ENCODE measurements at places on chromosomes 3 and 15.

GRCh38 chr3:79012530-79012913 is 755.3 kb downstream of the ROBO1 start:
- DNase-seq = no peak

DNA sequence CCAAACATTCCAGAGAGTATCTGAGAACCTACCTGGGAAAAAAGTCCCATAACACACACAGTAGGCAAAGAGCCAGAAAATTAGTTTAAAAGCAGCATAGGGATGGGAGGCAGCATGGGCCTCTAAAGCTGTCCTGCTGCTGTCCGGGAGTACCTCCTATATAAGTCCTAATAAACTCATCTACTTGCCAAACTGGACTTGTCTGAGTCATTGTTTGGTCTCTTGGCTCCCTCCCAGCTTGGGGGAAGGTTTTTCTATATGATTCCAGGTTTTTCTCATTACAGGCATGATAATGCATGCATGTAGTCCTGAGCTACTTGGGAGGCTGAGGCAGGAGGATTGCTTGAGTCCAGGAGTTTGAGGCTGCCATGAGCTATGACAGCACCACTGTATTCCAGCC is 17.5 kb upstream of the HACD2 start:
- DNase-seq = no peak

DNA sequence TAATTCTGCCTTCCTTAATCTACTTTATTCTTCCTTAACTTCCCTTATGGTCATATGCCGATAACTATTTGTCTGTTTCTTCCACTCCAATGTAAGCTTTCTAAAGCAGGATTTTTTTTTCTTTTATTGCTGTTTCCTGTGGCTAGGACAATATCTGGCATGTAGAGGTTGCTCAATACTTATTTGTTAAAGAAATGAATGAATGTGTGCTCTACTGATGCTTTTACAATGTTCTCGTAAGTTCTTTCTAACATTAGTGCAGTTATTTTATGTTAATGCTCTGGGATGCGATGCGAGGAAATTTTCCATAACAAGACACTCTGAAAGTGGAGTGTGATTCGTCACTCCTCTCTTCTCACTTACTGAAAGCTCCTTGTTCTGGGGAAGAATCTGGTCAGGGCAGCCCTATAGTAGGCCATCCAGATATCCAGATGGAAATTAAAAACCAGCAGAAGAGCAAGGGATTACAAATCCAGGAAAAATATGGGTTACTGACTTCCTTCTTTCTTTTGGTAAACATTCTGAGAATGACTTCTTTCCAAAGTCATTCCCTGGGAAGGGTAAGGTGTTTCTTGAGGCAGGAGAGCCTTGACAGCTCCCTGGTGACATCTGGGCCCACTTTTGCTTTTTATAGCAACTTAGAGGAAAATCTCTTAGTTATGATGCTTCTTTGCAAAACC is 420.4 kb downstream of the PDCD6IP start:
- DNase-seq = no peak

GRCh38 chr15:39511916-39512260 is 69.0 kb upstream of the THBS1 start:
- DNase-seq = no peak

- DNase-seq = no peak
Observed at GRCh38 chr3:23944007-23944783, 891 bp upstream of the NR1D2 start.

DNA sequence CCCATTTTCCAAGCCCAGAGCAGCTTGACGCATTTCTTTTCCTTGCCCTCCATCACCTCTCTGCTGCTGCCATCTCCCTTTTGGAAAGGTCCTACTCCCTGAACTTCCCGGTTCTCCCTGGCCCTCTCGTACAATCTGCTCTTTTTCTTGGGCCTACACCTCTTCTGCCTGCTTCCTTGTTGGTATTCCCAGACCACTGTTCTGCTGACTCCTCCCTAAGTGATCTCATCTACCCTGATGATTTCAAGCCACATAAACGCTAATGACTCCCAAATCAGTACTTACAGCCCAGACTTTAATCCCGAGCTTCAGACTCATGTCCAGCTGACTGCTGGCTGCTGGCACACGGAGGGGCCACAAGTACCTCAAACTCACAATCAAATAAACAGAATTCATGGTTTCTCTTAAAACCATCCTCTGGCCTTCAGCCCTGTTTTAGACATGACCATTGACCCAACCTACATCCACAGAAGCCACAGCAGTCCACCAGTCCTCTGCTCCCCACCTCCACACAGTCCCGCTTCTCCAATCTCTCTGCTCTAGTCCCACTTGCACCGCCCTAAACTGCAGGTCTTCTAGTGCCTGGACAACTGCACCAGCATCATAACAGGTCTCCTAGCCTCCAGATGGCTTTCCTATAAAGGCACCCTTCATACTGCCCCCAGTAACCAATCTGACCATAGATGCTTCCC is 57.6 kb downstream of the AAGAB start:
- DNase-seq = no peak

DNA sequence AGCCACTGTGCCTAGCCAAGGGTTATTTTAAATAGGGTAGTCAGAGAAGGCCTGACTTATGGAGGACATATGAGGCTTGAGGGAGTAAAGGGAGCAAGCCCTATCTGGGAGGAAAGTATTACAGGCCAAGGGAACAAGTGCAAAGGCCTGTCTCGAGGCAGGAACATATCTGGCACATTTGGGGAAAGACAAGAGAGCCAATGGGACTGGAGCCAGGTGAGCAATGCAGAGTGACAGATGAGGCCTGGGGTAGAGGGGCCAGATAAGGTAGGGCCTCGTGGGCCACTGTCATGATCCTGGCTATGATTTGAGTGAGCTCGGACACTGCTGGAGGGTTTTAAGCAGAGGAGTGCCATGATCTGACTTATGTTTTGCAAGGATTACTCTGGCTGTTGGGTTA is 43.8 kb downstream of the DCP1A start:
- no peak for DNase-seq

GRCh38 chr3:7766530-7766929 is 735.1 kb upstream of the LMCD1 start:
- DNase-seq = no peak

GRCh38 chr15:59993041-59993750 is 10.9 kb upstream of the FOXB1 start:
- no peak for DNase-seq

- DNase-seq = no peak
Observed at GRCh38 chr3:196175722-196176121, 35.5 kb downstream of the ZDHHC19 start.

DNA sequence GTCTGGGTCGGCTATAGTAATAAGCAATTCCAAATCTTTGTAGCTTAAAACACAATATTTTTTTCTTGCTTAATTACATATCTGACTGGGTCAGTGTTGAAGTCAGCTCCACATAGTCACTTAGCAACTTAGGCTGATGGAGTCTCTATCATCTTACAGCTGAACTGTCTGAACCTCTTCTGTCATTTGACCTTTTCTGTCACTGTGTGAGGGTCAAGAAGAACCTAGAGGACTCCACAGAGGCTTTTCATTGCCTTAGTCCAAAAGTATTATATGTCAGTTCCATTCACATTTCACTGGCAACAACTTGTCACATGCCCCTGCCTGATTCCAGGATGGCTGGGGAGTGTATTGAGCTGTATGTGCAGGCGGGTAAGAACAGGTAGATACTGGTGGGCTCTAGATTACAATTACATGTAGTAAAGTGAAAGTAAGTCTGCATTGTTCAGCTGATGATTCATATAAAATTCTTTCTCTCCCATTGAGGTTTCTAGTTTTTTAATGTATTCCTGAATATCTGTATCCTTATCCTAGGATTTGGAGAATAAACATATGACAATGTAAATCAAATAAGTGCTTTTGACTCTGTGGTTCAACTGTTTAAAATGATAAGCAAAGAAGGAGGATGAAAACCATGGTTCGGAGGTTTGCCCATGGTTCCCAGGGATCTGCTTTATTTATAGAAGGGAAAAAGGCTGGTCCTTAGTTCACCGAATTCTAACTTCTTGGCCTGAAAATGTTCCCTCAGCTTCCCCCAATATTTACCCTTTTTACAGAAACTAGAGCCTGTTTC is 5.8 kb upstream of the ARPP21 start:
- no peak for DNase-seq

- DNase-seq = no peak
Observed at GRCh38 chr15:65873256-65873655, 4.0 kb downstream of the RAB11A start.

- DNase-seq = no peak
Observed at GRCh38 chr3:60890226-60890625, 361.0 kb downstream of the FHIT start.

GRCh38 chr15:73755481-73755880 is 2.3 kb upstream of the INSYN1 start:
- no peak for DNase-seq

GRCh38 chr3:40024526-40024925 is 215.1 kb downstream of the MYRIP start:
- DNase-seq = no peak

- DNase-seq = no peak
Observed at GRCh38 chr3:135191708-135192107, 396.6 kb downstream of the EPHB1 start.

- DNase-seq = no peak
Observed at GRCh38 chr3:17158941-17159682, 274.4 kb downstream of the PLCL2 start.

GRCh38 chr3:82355228-82355627 is 593.8 kb upstream of the GBE1 start:
- no peak for DNase-seq

- no peak for DNase-seq
Observed at GRCh38 chr3:63654211-63654610, 1.7 kb downstream of the SNTN start.

DNA sequence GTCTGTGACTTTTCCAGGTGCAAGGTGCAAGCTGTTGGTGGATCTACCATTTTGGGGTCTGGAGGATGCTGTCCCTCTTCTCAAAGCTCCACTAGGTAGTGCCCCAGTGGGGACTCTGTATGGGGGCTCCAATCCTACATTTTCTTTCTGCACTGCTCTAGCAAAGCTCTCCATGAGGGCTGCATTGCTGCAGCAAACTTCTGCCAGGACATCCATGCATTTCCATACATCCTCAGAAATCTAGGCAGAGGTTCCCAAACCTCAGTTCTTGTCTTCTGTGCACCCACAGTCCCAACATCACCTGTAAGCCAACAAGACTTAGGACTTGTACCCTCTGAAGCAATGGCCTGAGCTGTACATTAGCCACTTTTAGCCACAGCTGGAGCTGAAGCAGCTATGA is 694.5 kb upstream of the BCHE start:
- no peak for DNase-seq

DNA sequence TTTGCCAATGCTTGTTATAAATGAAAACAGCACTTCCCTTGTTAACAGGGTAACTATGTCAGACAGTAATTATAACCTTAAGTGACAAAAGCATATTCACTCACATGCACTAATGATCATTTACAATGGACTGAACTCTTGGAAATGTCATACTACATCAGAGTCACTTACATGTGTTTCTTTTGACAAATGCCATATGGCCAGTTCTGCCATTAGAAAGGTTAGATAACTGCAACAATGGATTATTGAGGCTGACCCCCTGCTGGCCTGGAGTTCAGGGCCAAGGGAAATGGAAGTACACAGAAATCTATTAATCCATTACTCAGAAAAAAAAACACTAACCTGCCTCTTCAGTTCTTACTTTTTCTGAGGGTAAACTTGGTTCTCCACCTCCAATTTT is 313.4 kb downstream of the CNTN3 start:
- no peak for DNase-seq

DNA sequence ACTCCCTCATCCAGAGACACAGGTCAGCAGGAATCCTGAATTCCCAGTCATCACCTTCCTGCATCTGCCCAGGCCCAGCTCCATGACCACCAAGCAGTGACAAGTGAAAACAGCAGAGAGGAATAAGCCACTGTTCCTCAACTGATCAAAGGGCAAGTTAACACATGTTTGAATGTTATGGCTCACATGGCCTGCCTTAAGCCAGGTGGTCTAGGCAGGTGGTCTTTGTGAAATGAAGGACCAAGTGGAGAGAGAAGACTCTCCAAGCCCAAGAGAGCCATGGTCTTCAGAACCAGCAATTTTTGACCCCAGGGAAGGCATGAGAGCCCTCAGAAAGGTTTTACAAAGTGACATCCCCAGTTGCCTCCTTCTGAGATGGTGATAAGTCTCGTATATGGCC is 161.8 kb downstream of the EPHB1 start:
- no peak for DNase-seq
